Smooth muscle cell of the umbilical artery (primary cell): ENCODE measurements at places on chromosomes 4 and X. TPM values are rescaled to one million over a fixed set of nuclear protein-coding genes. Genes with fewer than 3 reads are reported as not detected.

TBC1D8B gene
- total RNA-seq, result 36.2 and 44.4 TPM in 2 replicates

IGSF1 gene
- total RNA-seq, result 0.14 TPM in 1 of 2 replicates, not detected in the other

SLC7A11 gene
- 24.9 and 34.4 TPM in 2 replicates for total RNA-seq

OTOP1 gene
- not detected in 2 replicates for total RNA-seq

WAS gene
- total RNA-seq, result 0.30 and 0.51 TPM in 2 replicates

CT45A3 gene
- total RNA-seq, result not detected in 2 replicates

SOD3 gene
- 7.8 and 16.9 TPM in 2 replicates for total RNA-seq

NONO gene
- 285 and 350 TPM in 2 replicates for total RNA-seq

TRIM75 gene
- not detected in 2 replicates for total RNA-seq

PJA1 gene
- total RNA-seq, result 39.8 and 42.2 TPM in 2 replicates

TIMM8A gene
- total RNA-seq, result 4.2 and 6.9 TPM in 2 replicates

HSFX4 gene
- not detected in 2 replicates for total RNA-seq

ADH1A gene
- not detected in 2 replicates for total RNA-seq

LDOC1 gene
- total RNA-seq, result 3.9 and 8.4 TPM in 2 replicates

AADAT gene
- 1.8 and 5.4 TPM in 2 replicates for total RNA-seq

CT45A10 gene
- not detected in 2 replicates for total RNA-seq

NHSL2 gene
- 1.5 and 10.1 TPM in 2 replicates for total RNA-seq

NDNF gene
- 1.2 and 1.5 TPM in 2 replicates for total RNA-seq

XK gene
- under 0.01 and 0.05 TPM in 2 replicates for total RNA-seq

USO1 gene
- 204 and 253 TPM in 2 replicates for total RNA-seq

PGAM4 gene
- total RNA-seq, result 0.30 TPM in 1 of 2 replicates, not detected in the other

FANCB gene
- 4.5 and 7.5 TPM in 2 replicates for total RNA-seq

SAGE1 gene
- total RNA-seq, result not detected in 2 replicates

PPP2R2C gene
- 0.18 TPM in 1 of 2 replicates, not detected in the other for total RNA-seq

SYTL4 gene
- 6.7 and 35.9 TPM in 2 replicates for total RNA-seq

SLITRK2 gene
- total RNA-seq, result not detected in 2 replicates

IQSEC2 gene
- total RNA-seq, result 4.9 and 6.2 TPM in 2 replicates

GABRE gene
- total RNA-seq, result 28.9 and 41.3 TPM in 2 replicates

CCDC120 gene
- 0.30 and 0.65 TPM in 2 replicates for total RNA-seq

ATP8A1 gene
- 0.59 and 0.65 TPM in 2 replicates for total RNA-seq

CCDC158 gene
- under 0.01 and 0.23 TPM in 2 replicates for total RNA-seq

PHF8 gene
- total RNA-seq, result 18.4 and 29.2 TPM in 2 replicates

REPS2 gene
- total RNA-seq, result 0.30 and 0.37 TPM in 2 replicates

NEIL3 gene
- total RNA-seq, result 1.2 and 4.0 TPM in 2 replicates

MSANTD1 gene
- total RNA-seq, result 0.59 and 1.0 TPM in 2 replicates

FGF5 gene
- 3.9 and 33.6 TPM in 2 replicates for total RNA-seq

BGN gene
- 34.1 and 66.8 TPM in 2 replicates for total RNA-seq

SMIM10L2A gene
- total RNA-seq, result 0.18 and 0.59 TPM in 2 replicates

MSMO1 gene
- total RNA-seq, result 359 and 367 TPM in 2 replicates

FABP2 gene
- total RNA-seq, result not detected in 2 replicates

DCLK2 gene
- 9.2 and 10.1 TPM in 2 replicates for total RNA-seq

TMEM150C gene
- 0.23 and 0.30 TPM in 2 replicates for total RNA-seq

MEPE gene
- total RNA-seq, result not detected in 2 replicates

NSG1 gene
- total RNA-seq, result 1.2 and 2.6 TPM in 2 replicates

TBC1D14 gene
- total RNA-seq, result 42.5 and 49.5 TPM in 2 replicates

AKAP4 gene
- total RNA-seq, result not detected in 2 replicates

CT47B1 gene
- total RNA-seq, result not detected in 2 replicates

FRYL gene
- 50.2 and 72.7 TPM in 2 replicates for total RNA-seq

TCEAL5 gene
- not detected in 2 replicates for total RNA-seq

PCYT1B gene
- 0.59 and 0.92 TPM in 2 replicates for total RNA-seq

HTN1 gene
- total RNA-seq, result not detected in 2 replicates

HELT gene
- not detected in 2 replicates for total RNA-seq

F8A2 gene
- not detected in 2 replicates for total RNA-seq

STK32B gene
- total RNA-seq, result 0.59 and 1.6 TPM in 2 replicates

VEGFD gene
- 0.09 and 0.30 TPM in 2 replicates for total RNA-seq

TMEM154 gene
- 4.8 and 9.8 TPM in 2 replicates for total RNA-seq

PNMA6E gene
- not detected in 2 replicates for total RNA-seq
